Stimulated activated CD8-positive, alpha-beta memory T cell treated with anti-CD3 and anti-CD28 coated beads, Interleukin-2, amount 100 ng/mL, for 1 hour (primary cell): ENCODE measurements at places on chromosomes 5 and 9.

GRCh38 chr5:68849906-68850305 lies 243.9 kb upstream of the SLC30A5 start:
- no peak for DNase-seq

GRCh38 chr5:126360467-126360866 lies 62.7 kb upstream of the GRAMD2B start:
- no peak for DNase-seq

DNA sequence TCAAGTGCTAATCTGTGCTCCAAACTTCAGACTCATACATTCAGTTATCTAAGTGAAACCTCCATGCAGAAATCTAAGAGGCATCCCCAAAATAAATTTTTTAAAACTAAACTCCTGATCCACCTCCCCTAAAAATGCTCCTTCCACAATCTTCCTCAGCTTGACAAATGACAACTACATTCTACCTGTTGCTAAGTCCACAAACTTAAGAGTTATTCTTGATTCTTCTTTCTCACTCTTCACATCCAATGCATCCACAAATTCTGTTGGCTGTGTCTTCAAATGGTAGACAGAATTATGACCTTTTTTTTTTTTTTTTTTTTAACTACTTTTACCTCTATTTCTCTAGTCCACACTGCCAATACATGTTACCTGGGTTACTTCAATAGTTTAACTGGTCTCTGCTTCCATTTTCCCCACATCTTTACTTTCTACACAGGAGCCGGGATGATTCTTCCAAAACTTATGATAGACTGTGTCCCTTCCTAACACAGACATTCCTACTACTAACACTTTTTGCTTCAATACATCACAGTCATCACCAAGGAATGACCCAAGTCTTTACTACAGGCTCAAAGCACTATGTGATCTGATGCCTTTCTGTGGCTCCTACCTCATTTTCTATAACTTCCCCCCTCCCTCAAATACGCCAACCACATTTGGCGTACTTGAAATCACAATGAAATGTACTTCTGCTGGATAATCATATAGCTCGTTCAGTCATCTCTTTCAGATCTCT lies 143.6 kb downstream of the PDE4D start:
- DNase-seq: no peak

DNA sequence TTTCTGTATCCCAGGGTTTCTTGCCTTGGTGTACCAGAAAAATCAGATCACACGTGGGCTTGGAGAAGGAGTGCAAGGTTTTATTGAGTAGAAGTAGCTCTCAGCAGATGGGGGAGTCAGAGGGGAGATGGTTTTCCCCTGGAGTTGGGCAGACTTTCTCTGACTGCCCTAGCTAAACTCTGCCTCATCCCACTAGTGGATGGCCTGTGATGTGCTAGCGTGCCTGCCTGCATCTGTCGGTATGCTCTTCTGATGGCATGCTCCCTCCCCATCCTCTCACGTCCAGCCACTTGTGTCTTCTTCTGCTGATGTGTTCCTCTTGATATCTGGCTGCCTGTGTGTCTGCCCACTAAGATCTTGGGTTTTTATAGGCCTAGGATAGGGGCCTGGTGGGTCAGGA lies 616.1 kb upstream of the RGMB start:
- DNase-seq: no peak

- no peak for DNase-seq
These were observed 234.3 kb upstream of the ANKH start for GRCh38 chr5:15105799-15106393.

DNA sequence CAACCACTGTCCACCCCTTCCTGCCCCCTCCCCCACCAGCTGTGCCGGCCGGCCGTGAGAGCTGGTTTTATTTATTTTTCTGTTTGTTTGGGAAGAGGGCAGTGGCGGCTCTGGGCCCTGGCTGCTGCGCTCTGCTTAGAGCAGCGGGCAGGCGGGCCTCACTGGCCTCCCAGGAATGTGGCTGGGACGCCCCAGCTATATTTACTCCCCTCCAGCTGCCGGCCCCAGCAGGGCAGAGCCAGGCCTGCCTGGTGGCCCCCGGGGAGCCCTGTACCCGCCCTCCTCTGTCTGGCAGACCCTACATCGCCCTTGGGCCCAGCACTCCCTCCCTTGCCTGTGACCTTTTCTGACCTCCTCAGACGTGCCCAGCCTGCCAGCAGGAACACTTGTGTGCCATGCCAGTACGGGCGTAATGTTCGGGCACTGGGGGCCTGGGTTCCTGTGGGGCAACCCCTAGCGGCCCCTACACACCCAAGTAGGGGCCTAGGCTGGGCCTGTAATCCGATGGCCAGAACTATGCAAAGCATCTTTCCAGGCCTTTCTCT lies 7.7 kb downstream of the CXXC5 start:
- DNase-seq: no peak

DNA sequence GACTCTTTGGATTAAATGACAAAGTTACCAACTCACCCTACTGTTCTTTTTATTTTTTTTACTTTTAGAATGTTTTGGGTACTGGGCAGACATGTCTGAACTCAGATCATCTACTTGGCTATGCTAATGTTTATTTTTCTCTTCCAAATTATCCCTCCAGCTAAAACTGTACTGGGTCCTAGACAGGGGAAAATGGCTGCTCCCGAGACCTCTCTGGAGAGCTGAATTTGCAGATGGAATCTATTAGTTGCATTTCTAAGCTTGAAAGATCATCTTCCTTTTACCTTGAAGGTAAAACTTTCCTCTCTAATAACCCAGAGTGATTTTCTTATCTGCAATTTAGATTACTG lies 197.5 kb upstream of the SEMA6A start:
- DNase-seq: no peak

DNA sequence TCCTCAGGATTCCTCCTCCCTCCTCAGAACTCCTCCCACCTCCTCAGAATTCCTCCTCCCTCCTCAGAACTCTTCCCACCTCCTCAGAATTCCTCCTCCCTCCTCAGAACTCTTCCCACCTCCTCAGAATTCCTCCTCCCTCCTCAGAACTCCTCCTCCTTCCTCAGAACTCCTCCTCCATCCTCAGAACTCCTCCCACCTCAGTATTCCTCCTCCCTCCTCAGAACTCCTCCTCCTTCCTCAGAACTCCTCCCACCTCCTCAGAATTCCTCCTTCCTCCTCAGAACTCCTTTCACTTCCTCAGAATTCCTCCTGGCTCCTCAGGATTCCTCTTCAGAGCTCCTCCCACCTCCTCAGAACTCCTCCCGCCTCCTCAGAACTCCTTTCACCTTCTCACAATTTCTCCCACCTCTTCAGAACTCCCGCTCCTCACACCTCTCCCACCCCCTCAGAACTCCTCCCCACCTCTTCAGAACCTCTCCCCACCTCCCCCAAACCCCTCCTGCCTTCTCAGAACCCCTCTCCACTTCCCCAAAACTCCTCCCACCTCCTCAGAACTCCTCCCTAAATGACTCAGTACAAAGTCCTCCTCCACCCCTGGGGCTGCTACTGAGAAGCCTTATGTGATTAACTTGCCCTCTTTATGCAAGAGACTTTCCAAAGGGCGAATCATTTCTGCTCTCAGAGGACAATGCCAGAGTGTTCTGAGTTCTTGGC lies 23.2 kb downstream of the SLC46A2 start:
- no peak for DNase-seq

GRCh38 chr5:343461-344401 lies 22.2 kb downstream of the AHRR start:
- DNase-seq: no peak

DNA sequence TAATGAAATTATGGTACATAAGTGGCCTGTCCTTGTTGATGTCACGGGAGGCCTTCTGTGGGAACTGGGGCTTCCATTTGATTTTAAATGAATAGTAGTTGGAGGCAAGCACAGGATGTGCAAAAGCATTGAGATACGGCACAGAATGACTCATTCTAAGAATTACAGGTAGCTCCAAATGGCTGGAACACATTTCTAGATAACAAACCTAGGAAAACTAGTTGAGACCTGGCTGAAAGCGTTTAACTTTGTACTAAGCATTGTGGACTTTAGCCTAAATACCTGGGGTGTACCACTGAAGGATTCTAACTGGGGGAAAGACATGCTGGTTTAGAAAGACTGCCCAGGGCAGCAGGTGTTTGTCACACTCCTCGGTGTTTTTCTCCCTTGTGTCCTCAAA lies 9.4 kb downstream of the SKP2 start:
- DNase-seq: no peak

DNA sequence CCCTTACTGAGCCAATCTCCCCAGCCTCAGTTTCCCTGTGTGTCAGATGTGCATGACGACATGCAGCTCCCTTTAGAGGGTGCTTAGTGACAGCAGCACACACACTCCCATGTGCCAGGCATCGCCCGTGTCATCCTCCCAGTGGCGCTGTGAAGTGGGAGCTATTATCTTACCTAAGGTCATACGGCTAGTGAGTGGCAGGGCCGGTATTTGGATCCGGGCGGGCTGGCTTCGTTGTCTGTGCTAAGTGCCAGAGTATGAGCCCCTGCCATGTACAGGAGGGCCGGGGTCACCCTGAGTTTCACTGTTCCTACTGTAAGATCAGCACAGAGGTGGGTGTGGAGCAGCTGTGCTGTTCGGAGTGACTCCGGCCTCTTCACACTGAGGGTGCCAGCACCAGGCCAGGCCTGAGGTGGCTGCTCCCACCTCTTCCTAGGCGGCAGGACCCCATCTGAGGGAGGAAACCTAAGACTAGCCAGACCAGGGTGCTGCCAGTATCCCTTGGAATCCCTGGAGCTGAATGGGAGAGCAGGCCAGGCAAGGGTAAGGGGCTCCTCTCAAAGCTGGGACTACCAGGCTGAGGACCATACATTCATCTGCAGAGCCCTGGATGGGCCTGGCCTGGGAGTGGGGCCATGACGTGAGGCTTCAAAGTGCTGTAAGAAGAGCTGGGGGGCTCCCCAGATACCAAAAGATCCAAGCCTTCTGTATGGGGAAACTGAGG lies 22.5 kb downstream of the AQP7 start:
- DNase-seq: no peak

DNA sequence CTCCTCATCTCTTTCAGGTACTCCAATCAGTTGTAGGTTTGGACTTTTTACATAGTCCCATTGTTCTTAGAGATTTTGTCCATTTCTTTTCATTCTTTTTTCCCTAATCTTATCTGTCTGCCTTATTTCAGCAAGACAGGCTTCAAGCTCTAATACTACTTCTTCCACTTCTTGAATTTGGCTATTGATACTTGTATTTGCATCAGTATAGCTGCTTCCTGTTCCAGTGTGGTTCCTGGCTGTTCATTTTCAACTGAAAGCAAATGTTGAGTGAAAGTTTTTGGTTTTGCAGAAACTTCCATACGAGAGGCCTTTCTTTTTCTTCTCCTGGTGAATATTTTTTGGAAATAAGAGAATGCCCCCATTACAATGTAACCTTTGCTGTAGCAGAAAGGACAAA lies 12.0 kb upstream of the IFNA1 start:
- DNase-seq: no peak

- DNase-seq: no peak
These were observed 13.7 kb downstream of the HNRNPH1 start for GRCh38 chr5:179609834-179610108.

- no peak for DNase-seq
These were observed 27.8 kb downstream of the TMEM167A start for GRCh38 chr5:83049370-83049885.

DNA sequence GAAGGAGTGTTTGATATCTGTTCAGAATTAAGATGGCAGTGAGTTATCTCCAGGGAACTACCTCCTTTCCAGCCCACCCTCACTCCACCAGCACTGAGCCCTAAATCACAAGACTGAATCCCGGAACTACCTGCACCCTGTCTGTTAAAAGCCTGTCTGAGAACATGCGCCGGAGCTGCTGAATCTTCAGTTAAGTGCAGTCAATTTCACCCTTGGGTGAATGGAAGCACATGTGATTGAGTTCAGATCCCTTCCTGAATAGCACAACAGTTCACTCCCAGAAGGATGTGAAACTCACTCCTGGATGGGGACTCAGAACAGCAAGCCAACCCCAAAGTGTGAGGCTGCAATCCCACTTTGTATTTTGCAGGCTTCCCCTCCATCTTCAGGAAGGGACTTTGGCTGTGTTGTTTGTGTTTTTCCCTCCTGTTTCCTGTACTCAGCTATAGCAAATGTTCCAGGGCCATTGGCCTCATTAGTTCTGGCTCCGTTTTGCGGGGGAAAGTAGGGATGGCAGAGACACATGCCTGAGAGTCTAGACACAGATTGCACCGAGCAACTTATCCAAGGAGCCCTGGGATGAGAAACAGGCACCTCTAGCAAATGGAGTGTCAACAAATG lies 43.4 kb downstream of the DPYSL3 start:
- no peak for DNase-seq

DNA sequence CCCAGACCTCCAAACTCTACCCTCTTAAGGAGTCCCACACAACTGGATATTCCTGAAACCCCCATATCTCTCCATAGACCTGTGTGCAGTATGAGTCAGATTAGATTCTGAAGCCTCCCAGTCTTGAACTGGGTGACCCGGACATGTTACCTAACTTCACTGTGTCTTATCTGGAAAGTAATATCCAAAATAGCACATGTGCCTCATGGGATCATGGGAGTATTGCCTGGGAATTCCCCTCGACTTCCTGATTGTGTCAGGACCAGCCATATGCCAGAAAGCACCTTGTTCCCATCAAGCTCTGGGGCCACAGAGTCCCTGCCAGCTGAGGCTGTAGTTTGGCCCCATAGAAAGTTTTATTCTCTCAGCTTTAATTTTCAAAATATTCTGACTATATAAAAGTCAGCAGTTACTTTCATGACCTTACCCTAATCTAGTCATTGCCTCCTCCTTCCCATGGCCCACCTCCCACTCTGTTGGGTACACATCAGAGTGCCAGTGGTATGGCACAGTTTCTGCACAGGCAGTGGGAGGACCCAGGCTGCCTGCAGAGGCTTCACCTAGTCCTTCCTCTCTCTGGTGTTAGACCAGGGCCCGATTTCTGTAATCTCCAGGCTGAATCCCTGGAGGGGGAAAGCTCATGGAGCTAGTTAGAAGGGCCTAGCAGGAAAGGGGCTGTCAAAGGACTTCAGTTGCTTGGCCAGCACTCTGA lies 19.5 kb upstream of the B4GALT1 start:
- DNase-seq: no peak

DNA sequence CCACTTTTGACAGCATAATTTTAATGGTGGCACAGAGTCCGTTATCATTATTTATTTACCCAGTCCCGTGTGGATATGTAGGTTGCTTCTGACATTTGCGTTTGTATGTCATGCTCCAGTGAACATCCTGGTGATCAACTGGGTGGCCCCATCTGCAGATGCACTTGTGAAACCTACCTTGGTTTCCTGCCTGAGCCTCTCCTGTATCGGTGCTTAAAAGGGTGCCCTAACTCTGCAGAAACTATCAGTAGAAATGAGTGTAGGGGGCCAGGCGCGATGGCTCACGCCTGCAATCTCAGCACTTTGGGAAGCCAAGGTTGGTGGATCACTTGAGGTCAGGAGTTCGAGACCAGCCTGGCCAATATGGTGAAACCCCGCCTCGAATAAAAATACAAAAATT lies 92.1 kb upstream of the IER5L start:
- no peak for DNase-seq

DNA sequence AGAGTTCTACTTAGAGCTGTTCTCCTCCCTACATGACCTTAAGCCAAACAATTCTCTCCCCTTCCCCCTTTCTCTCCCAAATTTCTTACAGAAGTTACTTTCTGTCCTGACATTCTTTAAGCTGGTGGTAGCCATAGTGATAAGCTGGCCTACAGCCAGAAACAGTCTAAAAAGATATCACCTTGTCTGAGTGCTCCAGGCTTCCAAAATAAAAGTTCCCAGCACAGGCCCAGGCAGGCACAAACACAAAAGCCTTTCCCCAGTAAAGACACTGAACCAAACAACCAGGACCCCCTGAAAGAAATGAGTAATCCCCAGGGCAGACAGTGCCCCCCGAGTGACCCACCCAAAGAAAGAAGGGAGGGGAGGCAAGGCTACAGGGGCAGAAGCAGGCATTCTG lies 19.2 kb downstream of the SIL1 start:
- no peak for DNase-seq

GRCh38 chr5:169944922-169945680 lies 35.2 kb downstream of the INSYN2B start:
- DNase-seq: no peak
